ENCODE measurements at places on chromosomes 6 and 20. TPM values are rescaled to one million over a fixed set of nuclear protein-coding genes. Genes with fewer than 3 reads are reported as not detected.

The ATP6V1G2 gene
- total RNA-seq: 8.8 TPM

DNA sequence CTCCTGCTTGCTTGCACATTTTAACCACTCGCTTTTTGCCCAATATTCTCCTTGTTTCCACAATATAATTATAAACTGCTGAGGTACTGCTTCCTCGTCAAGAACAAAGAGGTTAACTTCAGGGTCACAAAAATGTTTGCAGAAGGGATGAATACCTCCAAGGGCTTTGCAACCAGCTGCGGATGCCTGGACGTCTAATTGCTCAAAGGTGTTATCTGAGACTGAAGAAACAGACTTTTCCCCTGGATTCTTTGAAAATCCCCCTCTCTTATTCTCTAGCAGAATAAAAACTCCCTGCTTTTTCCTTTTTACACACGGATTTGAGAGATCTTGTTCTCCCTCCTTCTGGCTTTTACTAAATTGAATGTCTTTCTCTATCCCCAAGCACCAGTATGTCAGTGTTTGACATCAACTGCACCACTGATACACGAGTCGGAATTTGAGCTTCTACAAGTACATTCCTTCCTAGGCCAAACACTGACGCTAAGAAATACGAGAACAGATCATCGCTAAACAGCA, 336 bp upstream of the SMPDL3A start:
- H3K27me3 ChIP-seq: peaks cover 50% of the 10 kb centered on the region
- peak overlapping the region; percentile 76 for H3K4me3 ChIP-seq
- H3K27ac ChIP-seq: no peak overlapping the region
- DNase-seq: peak; percentile 32

- no peak for DNase-seq
- H3K27ac ChIP-seq: no peak overlapping the region
- no peaks in the 10 kb centered on the region for H3K4me1 ChIP-seq
- H3K4me3 ChIP-seq: no peak overlapping the region
- no peaks in the 10 kb centered on the region for H3K36me3 ChIP-seq
These were observed 29.1 kb downstream of the BCAS1 start for GRCh38 chr20:54041336-54041735.

- DNase-seq: no peak
- H3K4me3 ChIP-seq: no peak overlapping the region
- no peaks in the 10 kb centered on the region for H3K27me3 ChIP-seq
- no peaks in the 10 kb centered on the region for H3K36me3 ChIP-seq
- H3K4me1 ChIP-seq: no peaks in the 10 kb centered on the region
These were observed 14.5 kb downstream of the PCIF1 start for GRCh38 chr20:45948742-45949541.

The TMEM244 gene
- total RNA-seq: not detected

The LAMA4 gene
- total RNA-seq: 0.50 TPM

GRCh38 chr20:49523767-49524360, 41.4 kb upstream of the KCNB1 start:
- no peaks in the 10 kb centered on the region for H3K27me3 ChIP-seq
- H3K27ac ChIP-seq: no peak overlapping the region
- H3K4me1 ChIP-seq: no peaks in the 10 kb centered on the region
- H3K4me3 ChIP-seq: no peak overlapping the region
- no peaks in the 10 kb centered on the region for H3K36me3 ChIP-seq
- DNase-seq: no peak

The ADA gene
- total RNA-seq: 52.5 TPM

GRCh38 chr6:155417454-155417853, 38.2 kb downstream of the NOX3 start:
- H3K4me1 ChIP-seq: peaks cover 29% of the 10 kb centered on the region
- no peaks in the 10 kb centered on the region for H3K27me3 ChIP-seq
- no peak for DNase-seq
- no peak overlapping the region for H3K4me3 ChIP-seq
- no peaks in the 10 kb centered on the region for H3K36me3 ChIP-seq
- no peak overlapping the region for H3K27ac ChIP-seq

The GPRC6A gene
- not detected for total RNA-seq

All from neural progenitor cell (in vitro differentiated cells).